ENCODE measurements at places on chromosomes 5 and 9.

DNA sequence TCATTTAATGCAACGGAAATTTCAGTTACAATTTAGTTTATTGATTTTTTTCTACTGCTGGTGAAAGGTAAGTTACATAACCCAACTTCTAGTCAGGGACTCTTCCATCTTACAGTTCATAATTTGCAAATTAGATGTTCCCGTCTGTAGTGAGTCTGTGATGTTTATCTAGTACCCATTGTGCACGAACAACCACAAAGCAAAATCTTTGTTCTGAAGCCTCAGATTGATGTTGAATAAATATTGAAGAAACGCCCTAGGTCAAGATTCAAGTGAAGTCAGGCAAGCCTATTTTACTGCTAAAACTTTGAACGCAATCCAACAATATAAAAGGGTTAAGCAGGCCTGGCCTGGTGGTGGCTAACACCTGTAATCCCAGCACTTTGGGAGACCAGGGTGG lies 43.1 kb downstream of the BASP1 start:
- DNase-seq: no peak

- DNase-seq: peak; percentile 78
These were observed 1.2 kb downstream of the LCN15 start for GRCh38 chr9:136762915-136763648.

DNA sequence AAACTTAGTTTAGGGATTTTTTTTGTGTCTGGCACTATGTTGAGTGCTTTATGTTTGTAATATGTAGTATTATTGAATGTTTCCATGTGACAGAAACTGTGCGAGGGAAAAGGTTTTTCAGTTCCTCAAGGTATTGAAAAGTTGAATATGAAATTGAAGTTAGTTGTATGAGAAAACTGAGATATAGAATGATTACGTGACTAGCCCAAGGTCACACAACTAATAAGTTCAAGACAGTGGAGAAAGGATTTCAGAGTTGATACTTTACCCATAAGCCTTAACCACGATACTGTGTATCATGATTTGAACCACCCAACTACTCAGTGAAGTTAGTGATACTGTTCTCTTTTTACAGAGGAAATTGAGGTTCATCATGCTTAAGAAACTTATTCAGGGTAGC lies 5.7 kb downstream of the NIPBL start:
- DNase-seq: no peak

DNA sequence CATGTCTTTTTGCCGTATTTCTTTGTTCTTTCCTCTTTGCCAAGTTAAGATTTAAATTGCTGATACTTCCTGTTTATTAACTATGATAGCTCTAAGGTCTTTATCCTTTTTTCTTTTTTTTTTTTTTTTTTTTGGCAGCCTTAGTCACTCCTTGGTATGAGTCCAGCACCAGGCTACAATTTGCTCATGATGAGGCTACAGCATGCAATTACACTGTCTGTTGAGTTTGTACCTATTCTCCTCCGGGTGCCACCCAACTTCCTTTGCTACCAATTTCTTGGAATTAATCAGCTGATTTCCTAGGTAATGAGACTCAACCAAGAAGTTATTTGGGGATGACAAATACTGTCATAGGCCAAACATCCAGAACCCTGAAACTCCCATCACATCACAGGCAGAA lies 25.5 kb downstream of the ACTL7B start:
- no peak for DNase-seq

DNA sequence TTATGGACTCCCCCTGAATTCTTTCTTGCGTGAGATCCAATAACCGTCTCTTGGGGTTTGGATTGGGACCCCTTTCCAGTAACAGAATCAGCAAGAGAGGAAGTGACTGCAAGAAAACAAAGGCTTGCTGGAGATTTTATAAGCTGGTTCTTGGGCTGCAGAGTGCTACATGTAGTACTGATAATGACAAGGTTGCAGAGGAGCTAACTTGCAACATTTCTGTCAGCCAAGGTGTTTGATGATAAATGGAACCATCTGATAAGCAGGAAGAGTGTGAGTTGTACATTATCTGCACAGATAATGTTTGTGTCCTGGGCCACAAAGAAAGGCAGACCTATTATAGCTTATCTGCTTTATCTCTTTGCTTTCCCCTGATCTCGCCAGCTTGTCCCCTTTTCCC lies 37.1 kb downstream of the DNAJB5 start:
- no peak for DNase-seq

GRCh38 chr5:139684881-139685749 lies 37.0 kb downstream of the CXXC5 start:
- no peak for DNase-seq

DNA sequence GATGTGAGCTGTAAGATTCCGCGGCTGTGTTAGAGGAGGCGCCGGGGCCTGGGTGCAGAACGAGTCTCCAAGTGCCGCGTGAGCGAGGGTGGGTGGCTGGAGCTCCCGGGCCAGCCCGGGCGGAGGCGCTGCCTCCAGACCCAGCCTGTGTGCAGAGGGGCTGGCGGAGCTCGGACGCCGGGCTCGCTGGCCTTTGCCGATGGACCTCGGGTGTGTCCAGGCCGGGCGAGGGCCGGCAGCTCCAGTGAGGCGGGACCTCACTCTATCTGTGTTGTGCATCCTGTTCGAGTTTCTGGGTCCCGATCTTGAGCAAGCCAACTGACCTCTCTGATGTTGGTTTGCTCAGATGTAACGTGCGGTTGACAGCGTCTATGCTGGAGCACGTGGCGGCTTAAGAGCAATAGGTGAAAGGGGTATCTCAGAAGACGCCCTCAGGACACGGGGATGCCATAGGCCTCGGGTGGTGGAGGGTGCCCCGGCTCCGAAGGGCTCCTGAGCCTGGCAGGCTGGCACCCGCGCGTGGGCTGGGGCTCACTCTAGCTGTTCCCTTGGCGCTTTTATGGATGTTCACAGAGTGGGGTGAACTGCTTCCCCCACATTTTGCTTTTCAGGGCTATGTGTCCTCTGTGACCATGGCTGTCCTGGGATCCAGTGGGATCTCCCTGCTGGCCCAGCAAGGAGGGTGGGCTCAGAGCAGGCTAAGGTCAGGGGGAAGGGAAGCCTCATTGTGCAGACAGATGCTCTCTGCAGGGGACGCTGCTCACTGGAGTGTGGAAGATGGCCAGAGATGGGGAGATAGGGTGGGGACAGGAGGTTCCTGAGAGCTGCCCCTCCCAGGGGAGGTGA lies 69.8 kb downstream of the MRPL36 start:
- DNase-seq: no peak

DNA sequence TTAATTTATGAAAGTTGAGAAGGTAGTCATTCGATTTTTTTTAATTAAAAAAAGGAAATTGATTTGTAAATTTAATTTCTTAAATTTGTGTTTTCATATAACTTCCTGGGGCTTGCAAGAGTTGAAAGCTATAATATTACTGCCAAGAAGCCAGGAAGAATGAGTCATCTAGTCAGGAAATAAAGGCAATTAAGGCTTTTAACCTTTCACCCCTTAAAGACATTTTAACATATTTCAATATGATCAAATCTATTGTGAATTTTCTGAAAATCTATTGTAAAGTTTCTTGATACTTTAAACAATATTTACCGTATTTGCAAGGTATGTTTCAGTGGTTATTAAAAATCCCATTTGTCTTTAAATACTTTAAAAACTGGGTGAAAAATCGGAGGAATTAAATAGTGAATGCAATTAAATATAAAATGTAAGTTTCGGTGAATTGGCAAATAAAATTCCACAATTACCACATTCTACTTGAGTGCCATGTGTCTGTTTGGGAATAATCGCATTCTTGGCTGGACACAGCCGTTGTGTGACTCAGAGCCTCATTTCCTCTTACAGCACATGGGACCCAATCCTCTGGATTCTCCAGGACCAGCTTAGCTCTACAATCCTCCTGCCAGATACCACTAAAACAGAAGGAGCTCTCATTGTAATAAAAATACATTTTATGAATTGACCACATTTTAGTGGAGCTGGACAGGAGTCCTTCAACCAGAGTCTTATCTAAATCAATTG lies 310.7 kb downstream of the HCN1 start:
- DNase-seq: no peak

GRCh38 chr9:70590315-70590677 lies 175.8 kb upstream of the KLF9 start:
- no peak for DNase-seq

DNA sequence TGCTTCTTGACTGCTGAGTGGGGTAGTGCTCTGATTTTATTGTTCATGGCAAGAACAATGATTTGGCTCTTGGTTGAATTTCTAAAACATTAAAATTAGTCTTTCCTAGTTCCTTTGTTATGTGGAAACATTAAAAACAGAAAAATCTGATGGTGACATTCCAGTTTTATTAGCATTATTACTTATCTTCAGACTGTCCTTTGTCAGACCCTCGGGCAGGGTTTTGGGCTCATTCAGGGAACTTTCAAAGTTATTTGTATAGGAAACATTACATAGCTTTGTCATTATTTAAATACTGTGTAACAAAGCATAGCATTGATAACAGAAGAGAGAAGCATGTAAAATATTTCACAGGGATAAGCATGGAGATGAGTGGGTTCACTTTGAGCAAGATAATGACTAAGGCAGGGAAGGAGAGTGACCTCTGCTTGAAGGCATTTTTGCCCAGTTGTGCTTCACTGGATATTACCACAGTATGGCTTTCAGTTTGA lies 119.9 kb downstream of the KDM4C start:
- DNase-seq: no peak

- no peak for DNase-seq
These were observed 384.2 kb upstream of the RPS23 start for GRCh38 chr5:82662340-82662739.

GRCh38 chr9:93684161-93684765 lies 107.9 kb downstream of the PHF2 start:
- DNase-seq: peak; percentile 18

DNA sequence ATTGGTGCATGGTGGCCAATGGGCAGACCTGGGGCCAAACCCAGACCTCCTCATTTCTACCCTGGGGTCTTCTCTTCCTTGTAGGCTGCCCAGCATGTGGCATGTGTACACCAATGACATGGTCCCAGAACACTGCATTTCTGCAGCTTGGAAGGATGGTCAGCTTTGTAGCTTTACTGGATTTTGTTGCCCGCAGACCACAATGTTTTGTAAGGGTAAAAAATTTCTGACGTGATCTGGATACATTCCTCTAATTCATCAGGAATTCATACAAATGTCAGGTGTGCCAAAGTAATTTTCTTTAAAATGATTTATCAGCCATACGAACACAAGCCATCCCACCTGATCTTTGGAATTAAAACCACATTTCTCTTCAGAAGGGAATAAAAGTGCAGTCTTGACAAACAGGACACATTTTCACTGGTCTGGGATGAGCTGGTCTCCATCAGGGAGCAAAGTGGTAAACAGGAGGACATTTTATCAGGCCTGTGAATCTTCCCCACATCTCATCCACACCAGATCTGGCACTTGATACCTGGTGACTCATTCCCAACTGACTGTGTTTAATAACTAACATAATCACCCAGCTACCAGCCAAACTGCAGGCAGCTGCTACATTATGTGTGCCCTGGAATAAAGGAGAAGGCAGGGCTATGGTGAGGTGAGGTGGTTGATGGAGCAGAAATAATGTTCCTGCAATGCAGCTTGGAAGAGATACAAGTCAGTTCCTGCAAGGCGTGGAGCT lies 103.9 kb downstream of the SPOCK1 start:
- no peak for DNase-seq

- DNase-seq: no peak
These were observed 5.9 kb downstream of the TEX10 start for GRCh38 chr9:100346836-100347235.

- no peak for DNase-seq
These were observed 19.2 kb upstream of the HEXB start for GRCh38 chr5:74665816-74666215.

DNA sequence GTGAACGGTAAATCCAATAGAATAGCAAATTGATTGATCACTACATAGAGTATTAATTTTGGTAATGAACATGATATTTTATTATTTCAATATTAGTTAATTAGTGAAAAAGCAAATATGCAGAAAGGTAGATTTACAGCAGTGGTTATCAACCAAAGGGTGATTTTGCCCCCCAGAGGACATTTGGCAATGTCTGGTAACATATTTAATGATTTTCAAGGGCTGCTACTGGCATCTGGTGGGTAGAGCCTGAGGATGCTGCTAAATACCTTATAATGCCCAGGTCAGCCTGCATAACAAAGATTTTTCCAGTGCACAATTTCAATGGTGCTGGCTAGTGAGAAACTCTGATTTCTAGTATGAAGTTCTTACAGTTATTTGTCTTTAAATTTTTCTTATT lies 1313.7 kb downstream of the PTPRD start:
- no peak for DNase-seq

DNA sequence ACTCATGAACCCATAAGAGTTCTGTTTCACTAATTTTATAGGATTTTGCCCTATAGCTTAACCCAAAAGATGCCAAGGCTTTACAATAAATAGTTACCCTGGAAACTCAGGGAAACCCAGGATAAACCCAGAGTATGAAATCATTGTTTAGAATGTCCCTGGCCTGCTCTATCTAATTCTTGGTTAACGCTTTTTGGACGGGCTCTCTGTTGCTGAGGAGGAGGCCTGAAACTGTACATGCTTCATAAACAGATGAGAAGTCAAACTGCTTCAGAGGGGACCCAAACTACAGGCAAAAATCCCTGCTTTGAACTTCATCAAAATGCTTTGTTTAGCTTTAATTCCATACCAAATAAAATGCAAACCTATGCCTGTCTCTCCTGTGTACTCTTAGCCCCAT lies 291.9 kb downstream of the SH3GL2 start:
- no peak for DNase-seq

DNA sequence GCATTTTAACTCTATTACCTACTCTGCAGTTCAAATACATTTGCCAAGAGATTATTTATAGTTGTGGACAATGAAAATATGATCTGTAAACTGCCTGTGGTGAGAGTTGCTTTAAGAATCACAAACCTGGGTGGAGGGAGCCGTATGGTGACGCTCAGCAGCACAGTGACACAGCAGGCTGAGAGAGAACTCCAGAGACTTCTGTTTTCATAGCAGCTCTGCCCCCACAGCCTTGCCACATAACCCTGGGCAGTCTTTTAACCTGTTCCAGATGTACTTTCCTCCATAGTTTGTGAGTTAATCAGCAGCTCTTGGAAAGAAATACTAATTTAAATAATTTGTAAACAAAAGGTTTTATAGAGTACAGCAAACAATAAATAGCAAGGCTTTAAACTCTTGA lies 450.5 kb downstream of the ELAVL2 start:
- DNase-seq: no peak

- no peak for DNase-seq
These were observed 13.3 kb downstream of the FGF18 start for GRCh38 chr5:171432583-171433351.

GRCh38 chr5:167507463-167508233 lies 783.8 kb upstream of the WWC1 start:
- DNase-seq: no peak

GRCh38 chr5:82422751-82423181 lies 144.6 kb upstream of the RPS23 start:
- DNase-seq: no peak

- no peak for DNase-seq
These were observed 20.8 kb downstream of the MARCHF6 start for GRCh38 chr5:10374046-10375022.

GRCh38 chr9:137319011-137319738 lies 17.1 kb upstream of the NRARP start:
- peak; percentile 33 for DNase-seq

All from GM13976 (cell line).